ENCODE measurements at places on chromosomes 11 and 22.
A peak's percentile ranks its signal among the peaks of the same experiment; 100 is the strongest.

DNA sequence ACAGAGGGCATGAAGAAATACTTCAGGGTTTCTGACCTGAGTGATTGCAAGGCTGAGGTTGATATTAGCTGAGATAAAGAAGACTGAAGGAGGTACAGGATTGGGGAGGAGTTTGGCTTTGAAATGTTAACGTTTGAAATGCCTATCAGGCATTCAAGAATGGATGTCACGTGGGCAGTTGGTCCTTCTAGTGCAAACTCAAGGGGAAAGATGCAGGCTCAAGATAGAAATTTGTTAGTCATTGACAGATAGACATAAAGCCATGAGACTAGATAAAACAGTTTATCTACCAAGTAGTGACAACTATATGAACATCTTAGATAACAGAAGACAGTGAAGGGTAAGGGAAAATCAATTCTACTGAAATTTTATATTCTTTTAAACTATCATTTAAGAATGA, 23.1 kb downstream of the TTC17 start:
- DNase-seq: no peak

DNA sequence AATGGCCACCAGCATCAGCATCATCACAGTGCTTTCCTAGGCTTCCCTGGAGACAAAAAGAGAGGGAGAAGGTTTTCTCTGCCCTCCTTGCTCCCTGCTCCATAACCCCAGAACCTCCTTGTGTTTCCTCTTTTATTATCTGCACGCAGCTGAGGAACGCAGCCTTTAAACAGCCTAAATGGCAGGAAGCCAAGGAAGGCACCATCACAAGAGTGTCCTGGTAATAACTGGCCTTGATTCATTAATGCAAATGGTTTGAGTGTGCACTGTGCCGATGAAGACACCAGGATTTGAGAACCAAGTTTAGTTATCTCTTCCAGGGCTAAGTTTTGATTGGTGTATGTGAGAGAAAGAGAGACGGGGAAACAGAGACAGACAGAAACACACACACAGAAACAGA, 29.4 kb upstream of the DRD2 start:
- no peak for DNase-seq

DNA sequence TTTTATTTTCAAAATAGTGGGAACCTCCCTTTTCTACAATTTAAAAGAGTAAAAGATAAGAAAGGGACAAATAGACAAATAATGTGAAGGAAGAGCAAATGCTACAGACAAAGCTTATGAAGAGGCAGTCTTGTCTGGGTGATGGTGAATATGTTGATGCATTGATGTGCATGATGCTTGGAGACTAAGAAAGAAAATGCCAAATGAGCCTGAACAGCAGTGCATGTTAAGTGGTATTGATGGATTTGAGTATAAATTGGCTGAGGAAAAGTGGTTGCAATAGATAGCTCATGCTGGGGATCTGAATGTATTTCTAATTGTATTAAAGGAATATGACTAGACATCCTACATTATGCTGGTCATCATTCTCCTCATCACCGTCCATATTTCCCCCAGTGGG, 268.6 kb upstream of the ANO5 start:
- DNase-seq: no peak

DNA sequence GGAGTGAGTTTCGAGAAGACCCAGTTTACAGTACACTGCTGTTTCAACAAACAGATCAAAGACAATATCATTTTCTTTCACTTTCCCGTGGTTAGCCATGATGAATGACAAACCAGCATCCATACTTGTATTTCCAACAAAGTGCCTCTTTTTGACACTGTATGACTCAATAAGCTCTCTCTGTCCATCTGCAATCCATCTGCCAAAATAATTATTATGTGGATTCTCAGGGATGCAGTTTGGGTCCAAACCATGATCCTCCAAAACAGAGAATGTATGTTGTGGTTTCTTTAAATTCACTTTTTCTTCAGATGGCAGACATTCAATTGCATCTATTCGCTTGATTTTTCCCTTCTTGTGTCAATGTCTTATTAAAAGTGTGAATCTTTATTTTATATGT, 37.8 kb upstream of the RASD2 start:
- no peak for DNase-seq

DNA sequence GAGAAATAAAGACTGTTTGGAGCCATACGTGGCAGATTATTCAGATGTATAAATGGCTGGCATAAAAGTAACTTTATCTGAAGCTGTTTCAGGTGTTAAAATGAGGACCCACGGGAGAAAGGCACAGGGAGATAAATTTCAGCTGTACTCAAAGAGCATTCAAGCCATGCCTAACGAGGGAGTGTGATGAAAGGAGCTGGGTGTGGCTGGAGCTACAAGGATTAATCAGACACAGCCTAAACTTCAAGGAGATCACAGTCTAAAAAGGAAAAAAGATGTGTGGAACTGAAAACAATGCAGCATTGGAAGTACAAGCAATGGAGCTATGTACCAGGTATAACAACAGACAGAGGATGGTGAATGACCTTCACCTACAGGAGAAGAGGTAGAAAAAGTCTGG, 120.8 kb upstream of the APOA1 start:
- DNase-seq: peak; percentile 10

- DNase-seq: no peak
These were observed 77.6 kb upstream of the RTL6 start for GRCh38 chr22:44575381-44576268.

DNA sequence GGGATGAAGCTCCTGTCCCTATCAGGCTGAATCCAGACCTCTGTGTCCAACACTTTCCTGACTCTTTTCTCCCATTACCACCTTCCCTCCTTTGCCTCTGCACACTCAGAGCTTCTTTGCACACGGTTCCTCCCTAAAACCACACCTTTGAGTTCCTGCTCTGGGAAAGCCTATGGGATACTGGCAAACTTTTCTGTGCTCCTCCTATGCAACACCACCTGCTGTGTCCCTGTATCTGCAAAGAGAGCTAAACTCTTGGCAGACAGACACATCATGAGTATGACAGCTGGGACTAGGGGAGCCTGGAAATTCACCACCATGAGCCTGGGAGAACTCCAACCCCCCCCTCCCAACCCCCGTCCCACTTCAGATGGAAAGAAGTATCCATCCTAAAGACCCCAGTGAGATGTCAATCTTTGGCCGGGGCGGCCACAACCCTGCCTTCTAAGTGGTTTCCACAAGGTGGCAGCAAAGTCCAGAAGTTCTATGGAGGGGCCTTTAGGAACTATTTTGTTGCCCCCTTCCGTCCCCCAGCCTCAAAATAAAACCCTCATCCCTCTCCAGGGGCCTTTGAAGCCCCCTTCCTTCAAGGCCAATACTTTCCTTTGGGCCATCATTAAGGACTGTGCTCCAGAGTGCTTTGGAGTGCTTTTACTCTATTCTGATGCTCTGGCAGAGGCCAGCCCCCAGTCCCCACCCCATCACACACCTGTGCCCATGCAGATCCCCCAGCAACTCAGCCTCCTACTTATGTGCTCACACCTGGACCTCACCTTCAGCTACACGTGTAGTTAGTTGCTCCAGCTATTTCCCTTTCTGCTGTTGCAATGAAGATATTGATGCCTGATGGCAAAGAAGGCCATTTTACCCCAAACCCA, 19.4 kb downstream of the HTR3A start:
- no peak for DNase-seq

GRCh38 chr11:27057091-27057780, 16.6 kb downstream of the BBOX1 start:
- DNase-seq: no peak
